ENCODE measurements at places on chromosomes 7 and 10. TPM values are rescaled to one million over a fixed set of nuclear protein-coding genes. Genes with fewer than 3 reads are reported as not detected.
A peak's percentile ranks its signal among the peaks of the same experiment; 100 is the strongest.

Gene FAM131B
- total RNA-seq, result 0.44 TPM

Gene WEE2
- total RNA-seq, result not detected

Gene IQUB
- total RNA-seq, result not detected

Gene OR2A1
- total RNA-seq, result not detected

Gene CYP2E1
- 10.6 TPM for total RNA-seq

Gene NPFFR1
- 0.04 TPM for total RNA-seq

- no peak for ATAC-seq
Observed at GRCh38 chr7:88789480-88790064, 6.0 kb downstream of the TEX47 start.

GRCh38 chr7:150968734-150969372 lies 9.3 kb downstream of the KCNH2 start:
- peak; percentile 19 for ATAC-seq

GRCh38 chr7:26413007-26413691 lies 121.5 kb downstream of the SNX10 start:
- ATAC-seq, result no peak

GRCh38 chr10:18607503-18608378 lies 43.6 kb downstream of the NSUN6 start:
- peak; percentile 42 for ATAC-seq

- no peak for ATAC-seq
Observed at GRCh38 chr7:90738249-90738648, 142.1 kb downstream of the CDK14 start.

GRCh38 chr10:110682348-110682747 lies 38.2 kb downstream of the RBM20 start:
- no peak for ATAC-seq

DNA sequence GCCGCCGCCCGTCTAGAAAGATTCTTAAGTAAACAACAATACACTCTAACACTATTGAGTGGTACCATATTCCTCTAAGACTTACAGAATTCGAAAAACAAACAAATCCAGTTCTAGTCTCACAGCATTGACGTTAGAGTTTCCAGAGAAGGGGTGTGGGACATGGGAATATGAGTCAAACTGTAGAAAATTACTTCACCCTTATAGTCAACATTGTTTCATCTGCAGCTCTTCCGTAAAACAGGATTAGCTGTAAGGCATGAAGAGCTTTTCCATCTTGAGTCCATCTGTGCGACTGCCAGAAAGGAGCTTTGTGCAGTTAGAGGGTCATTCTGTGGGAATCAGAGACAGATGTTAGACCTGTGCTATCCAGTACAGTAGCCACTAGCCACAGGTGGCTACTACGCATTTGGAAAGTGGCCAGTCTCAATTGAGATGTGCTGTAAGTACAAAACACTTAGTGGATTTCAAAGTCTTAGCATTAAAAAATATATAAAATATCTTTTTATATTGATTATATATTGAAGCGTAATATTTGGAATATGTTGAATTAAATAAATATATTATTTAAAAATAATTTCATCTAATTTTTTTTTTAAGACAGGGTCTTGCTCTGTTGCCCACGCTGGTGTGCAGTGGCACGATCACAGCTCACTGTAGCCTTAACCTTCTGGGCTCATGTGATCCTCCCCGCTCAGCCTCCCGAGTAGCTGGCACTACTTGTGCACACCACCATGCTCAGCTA lies 79.8 kb upstream of the MPP7 start:
- peak; percentile 85 for ATAC-seq

- ATAC-seq, result no peak
Observed at GRCh38 chr10:21057436-21057835, 160.3 kb upstream of the NEBL start.

GRCh38 chr10:5665373-5666007 lies 905 bp downstream of the ASB13 start:
- ATAC-seq, result no peak

DNA sequence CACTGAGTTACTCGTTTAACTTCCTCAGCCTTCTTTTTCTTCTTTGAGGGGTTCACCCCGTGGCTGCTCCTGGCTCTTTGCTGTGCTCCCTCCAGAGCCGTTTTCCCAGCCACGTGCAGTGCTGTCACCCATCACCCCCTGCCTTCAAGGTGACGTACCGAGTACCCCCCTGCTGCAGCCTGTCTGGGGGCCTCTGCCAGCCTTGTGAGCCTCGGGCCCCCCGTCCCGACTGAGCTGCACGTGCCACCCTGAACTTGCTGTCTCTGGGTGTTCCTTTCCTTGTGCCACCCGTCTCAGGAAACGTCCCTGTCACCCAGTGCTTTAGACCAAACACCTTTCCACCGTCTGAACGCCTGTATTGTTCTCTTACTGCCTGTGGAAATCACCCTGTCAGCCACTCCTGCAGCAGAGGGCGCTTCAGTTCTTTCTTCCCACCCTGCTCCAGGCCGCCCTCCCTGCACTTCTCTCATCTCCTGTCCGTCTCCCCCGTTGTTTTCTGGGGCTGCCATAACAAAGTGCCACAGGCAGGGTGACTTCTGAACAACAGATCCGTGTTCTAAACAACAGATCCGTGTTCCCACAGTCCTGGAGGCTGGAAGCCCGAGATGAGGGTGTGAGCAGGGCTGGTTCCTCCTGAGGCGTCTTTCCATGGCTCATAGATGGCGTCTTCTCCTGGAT lies 44.6 kb downstream of the WDR37 start:
- no peak for ATAC-seq

DNA sequence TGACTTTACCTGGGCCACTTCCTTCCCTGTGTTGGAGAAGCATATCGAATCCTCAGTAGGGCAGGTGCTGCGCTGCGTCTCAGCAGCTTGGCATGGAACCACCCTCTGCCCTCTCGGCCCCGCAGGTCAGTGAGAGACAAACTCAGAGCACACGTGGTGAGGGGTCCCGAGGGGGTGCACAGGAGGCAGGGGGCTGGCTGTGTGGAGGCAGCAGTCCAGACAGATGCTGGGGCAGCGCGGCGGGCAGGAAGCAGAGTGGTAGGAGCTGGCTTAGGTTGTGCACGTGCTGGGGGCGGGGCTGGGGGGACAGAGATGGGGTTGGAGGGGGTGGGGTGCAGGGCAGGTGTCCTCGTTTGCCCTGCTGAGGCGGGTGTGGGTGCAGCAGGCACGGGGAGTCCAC lies 33.1 kb downstream of the NUB1 start:
- ATAC-seq, result no peak

All from esophagus mucosa (tissue), 1 donor.